ENCODE measurements at places on chromosomes 3 and 15. TPM values are rescaled to one million over a fixed set of nuclear protein-coding genes. Genes with fewer than 3 reads are reported as not detected.
A peak's percentile ranks its signal among the peaks of the same experiment; 100 is the strongest.

DNA sequence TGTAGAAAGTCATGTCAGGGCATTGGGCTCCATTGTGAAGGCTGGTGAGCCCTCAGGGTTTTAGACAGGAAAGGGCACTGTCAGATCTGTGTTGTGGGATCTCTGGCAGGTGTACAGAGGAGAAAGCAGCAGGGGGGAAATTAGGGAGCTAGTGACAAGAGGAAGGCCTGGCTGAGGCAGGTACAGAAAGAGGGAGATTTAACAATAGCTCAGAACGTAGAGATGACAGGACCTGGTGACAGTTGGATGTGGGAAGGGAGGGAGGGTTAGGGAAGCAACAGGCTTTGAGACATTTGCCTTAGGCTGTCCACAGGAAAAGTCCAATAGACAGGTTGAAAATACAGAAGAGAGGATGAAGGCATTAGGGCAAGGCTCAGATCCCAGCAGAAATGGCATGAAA, 288.1 kb downstream of the EPHB1 start:
- DNase-seq, result no peak

GRCh38 chr3:143529018-143529478, 319.2 kb downstream of the SLC9A9 start:
- no peak for DNase-seq

GRCh38 chr15:73986055-73986775, 5.9 kb downstream of the STOML1 start:
- no peak for DNase-seq

DNA sequence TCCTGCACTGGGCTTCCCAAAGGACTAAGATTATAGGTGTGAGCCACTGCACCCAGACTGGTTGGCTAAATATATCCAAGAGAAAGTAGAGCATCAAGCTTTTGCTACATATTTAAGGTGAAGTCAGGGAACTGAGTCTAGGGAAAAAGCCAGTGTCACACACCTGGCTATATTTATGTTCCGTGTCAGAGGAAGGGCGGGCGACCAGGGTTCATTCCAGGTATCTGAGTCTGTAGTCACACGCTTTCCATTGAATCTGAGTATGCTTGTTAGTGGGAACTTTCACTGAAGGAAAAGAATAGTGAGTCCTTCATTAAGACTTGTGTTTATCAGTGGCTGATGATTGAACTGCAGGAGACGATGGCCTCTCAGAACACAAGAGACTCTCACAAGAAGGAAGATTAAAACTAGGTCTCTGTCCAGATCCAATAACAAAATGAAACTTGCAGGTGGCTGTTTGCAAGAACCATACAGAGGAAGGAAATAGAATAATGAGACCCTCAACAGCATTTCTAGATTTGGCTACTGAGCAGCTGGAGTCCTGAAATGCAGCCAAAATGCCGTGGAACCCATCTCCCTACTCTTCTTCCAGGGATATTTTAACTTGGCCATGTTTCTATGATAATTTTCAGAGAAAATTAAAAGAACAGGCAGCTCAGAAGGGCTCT, 276.3 kb downstream of the THSD4 start:
- no peak for DNase-seq

DNA sequence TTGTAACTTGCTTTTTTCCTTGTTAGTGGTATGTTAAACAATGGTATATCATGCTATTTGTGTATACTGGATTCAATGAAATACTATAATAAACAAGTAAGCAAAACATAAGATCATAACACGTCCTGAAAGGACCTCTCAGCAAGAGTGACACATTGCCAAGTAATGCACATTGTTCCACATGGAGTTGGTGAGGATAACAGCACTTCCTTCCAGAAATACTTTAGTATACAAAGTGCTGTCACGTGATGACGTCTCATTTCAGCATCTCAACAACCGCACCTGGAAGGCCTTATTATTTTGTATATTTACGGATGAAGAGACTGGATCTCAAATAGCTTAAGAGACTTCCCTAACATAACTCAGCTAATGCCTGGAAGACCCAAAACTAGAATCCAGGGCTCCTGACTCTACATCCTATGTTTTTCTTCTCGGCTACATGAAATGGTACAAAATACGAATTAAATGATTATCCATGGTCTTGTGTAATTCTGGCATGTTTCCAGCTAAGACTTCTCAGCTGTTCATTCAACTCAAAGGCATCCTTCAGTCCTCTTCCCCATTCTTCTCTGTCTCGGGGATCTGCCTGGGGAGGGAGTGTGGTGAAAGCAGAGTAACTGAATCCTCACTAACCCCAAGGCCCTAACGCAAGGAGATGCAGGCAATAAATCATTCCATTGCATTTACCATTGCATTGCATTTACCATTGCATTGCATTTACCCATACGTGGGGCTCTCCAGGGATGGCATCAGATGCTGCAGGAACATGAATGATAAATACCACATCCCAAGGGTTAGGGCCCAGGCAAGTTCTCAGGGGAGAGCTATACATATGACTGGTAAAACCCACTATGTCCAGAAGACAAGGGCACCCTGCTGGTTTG, 79.2 kb downstream of the LIPC start:
- DNase-seq, result no peak

DNA sequence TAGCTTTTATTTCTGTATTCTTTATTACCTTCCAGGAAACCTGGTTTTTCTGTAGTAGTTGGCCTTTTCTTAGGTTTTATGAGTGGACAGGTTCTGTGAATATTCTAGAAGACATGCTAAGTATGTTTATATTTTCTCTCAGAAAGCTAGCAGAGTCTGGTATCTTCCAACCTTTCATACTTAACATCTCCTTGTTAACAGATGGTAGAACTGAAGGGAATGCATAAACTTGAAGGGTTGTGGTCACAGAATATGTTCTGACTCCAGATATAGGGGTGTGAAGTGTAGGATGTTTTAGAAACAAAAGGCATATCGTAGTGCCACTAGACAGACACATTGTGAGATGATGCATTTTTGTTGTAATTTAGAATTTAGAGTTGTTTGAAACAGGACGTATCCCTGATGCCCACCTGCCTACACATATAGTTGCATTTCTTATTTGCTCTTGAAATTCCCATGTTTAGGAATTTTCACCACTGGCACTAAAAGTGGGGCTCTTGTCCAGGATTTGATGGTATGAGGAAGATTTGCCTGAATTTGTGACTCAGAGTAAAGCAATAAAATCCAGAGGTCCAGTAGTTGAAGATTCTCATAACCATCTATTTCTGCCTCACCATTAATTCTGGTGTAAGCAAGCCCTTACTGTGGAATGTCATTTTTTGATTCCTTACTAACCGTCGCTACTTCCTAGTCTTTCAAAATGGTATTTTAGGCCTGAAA, 274.5 kb downstream of the FEZF2 start:
- no peak for DNase-seq

Gene CCR3
- not detected for total RNA-seq

- peak; percentile 25 for DNase-seq
Measured at GRCh38 chr3:16849229-16849628, 35.5 kb upstream of the PLCL2 start.

DNA sequence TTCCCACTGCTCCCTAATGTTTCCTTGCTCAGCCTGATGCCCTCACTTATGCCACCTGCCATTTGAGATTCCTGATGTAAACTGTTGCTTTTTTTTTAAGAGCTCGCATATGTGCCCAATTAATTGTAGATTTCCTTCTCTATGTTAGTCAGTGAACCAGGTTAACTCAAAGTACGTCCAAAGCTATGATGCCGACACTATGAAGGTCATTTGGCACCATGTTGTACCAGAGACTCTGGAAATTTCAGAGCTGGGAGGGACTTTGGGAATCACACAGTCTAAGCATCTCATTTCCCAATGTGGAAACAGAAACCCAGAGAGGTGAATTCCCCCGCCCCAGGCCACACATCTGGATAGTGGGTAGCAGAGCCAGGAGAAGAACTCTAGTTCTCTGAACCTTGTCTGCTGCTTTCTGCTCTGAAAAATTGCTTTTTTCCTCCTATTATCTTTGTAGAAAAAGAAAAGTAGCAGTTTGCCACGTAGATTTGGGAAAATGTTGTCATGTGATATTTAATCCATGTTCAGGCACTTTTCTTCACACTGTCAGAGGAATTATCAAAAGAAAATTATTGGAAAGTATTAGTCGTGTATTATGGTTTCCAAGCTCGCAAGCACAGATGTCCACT, 38.5 kb upstream of the TNFAIP8L3 start:
- no peak for DNase-seq

GRCh38 chr15:33032053-33032452, 162.5 kb downstream of the FMN1 start:
- DNase-seq, result no peak

DNA sequence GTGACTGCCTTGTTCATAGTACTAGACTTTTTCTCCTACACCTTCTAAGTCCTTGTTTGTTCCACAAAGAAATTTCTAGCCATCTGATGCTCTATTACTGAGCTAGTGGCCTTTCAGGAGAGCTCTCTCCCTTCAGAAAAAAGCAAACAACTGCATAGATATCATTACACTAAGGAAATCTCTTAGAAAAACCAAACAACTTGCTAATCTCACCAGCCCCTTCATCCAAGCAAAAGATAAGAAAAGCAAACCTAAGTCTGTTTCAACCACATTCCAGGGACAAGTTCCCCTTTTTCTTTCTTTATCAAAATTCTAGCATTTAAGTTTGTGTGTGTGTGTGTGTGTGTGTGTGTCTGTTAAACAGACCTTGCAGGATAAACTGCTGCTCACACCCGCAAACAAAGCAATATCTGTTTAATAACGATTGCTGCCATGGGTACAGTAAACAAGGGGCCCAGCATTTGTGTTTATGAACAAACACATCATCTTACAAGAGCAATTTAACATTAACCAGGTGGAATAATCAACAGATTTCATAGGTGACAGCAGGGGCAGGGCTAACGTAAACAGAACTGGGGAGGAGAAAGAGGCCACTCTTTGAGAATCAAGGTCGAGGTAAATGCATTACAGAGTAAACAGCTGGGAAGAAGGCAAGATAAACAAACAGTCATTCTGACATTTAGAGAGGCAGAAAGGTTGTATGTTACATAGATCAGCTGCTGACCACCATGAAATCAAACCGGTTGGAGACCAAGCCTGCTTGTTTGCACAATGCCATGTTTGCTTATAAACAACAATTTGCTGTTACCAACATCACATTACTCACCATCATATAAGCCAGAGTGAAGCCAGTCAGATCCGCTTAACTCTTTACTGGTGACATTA, 375.1 kb downstream of the FOXP1 start:
- DNase-seq, result no peak

Gene TPRG1
- 1.4 TPM for total RNA-seq

DNA sequence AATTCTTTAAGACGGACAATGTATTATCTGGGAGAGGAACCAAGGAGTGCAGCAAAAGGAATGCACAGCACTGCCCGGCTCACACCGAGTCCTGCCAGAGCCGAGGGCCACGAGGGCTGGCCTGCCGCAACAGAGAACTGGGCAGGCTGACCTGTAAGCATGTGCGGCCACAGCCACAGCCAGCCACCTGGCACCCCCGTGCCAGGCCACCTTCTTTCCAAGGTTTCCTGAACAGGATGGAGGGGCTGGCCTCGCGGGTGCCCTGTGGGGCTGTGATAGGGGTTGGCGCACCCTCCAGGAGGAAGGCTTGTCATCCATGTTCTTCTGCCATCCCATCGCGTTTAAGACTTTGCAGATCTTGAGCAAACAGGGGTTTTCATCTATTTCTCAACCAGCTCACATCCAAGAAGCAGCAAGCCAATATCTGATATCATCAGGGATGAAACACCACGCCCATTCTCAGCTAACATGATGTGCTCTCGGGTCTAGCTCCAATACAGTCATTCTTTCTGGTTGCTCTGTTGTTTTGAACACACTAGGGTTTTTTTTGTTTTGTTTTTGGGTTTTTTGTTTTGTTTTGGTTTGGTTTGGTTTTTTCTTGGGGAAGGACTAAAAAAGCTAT, 10.2 kb downstream of the CA12 start:
- peak; percentile 42 for DNase-seq

Measured in H7 (cell line).